Cerebellum (tissue), 4 donors: ENCODE measurements at places on chromosomes 6 and 20.

DNA sequence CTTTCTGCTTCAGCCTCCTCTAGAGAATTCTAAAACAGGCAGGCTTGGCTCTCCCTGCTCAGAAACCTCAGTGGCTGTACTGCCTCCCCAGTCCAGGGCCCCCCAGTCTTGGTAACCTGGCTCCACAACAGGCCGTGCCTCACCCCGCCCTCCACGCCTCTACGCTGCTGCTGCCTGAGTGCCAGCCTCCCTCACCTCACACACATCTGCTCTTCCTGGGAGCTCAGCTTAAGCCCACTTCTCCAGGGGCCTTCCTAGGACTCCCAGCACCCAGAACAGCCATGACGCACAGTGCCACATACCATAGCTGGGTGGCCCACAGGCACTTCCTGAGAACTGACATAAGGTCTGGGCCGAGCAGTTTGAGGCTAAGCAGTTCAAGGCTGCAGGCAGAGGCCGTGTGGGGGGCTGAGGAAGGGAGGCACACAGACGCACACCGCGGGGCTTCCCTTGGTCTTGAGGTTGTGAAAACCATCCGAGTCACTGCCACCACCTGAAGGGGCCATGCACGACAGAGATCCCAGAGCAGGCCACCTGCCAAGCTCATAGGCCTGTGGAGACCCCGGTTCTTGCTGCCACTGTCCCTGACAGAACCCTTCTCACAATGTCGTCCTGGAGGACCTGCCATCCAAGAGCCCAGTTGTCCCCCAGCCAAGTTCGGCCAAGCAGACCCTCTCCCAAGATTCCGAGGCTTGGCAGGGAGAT lies 42.6 kb downstream of the DSTN start:
- DNase-seq: no peak

DNA sequence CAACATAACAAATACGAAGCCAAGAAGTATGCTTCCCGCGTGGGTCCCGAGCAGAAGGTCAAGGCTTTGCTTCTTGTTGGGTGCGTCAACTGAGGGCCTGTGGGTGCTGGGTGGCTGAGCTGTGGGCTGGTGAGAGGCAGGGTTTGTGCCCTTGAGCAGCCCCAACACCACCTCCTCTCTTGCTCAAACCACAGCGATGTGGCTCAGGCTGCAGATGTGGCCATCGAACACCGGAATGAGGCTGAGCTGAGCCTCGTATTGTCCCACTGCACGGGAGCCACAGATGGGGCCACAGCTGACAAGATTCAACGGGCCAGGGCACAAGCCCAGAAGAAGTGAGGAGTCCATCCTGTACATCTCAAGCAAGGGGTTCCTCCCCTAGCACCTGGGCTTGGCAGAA lies 7.0 kb upstream of the PTPRA start:
- DNase-seq: no peak

DNA sequence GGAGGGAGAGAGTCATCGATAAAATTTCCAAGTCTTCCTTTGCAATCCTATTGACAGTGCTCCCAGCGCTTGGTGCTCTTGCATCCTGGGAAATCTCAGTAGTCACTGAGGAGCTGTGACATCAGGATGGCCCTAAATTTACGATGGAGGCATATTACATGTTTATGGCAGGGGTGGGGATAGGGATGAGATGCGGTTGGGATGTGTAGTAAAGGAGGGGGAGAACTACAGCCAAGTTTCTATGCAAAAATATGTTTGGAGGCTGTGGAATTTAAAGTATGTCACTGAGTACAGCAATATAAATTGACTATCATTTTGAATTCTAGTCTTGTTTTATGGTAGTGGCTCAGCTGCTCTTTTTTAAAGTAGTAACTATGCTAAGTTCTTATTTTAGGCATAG lies 544.9 kb downstream of the PKHD1 start:
- DNase-seq: no peak

DNA sequence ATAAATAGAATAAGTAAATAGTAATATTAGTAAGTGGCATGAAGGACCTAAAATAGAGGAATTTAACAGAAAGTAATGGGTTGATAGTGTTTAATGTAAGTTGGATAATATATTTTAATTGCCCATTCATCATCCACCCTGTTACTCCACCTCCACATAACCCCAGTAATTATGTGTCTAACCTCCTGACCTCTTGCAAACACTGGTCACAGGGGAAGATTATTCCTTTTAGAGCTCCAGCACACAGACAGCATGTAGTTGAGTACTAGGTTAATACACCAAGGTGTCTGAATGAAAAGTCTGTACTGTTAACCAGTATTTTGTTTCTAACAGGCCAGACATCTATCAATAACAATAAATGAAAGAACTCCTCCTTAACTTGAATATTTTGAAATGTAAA lies 92.4 kb upstream of the EYS start:
- DNase-seq: no peak

DNA sequence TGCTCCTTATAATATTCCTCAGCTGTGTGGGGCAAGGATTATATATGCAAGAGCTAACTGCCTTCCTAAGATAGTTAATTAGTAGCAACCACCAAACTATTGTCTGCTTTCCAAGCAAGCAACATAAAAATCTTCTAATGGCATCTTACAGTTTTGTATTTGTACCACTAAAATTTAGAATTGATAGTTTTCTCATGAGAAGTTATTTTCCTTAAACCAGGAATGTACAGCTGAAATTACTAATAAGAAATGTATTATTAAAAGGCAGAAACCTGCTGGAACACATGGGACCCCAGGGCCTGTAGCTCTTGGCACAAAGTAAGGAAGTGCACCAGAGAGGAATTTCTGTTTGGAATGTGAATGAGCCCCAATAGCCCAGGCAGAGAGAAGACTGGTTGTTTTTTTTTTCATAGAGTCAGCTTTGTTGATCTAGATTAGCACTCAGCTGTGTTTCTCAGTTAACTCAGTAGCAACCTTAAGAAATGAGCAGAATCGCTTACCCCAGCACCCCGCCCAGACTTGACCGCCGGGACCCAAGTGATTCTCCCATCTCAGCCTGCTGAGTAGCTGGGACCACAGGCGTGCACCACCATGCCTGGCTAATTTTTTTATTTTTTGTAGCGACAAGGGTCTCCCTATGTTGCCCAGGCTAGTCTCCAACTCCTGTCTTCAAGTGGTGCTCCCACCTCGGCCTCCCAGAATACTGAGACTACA lies 2.6 kb downstream of the MGME1 start:
- no peak for DNase-seq
